Liver (tissue), 10 donors: ENCODE measurements at places on chromosomes 16 and 17.

- DNase-seq = no peak
Observed at GRCh38 chr17:33039874-33040273, 48.2 kb downstream of the SPACA3 start.

DNA sequence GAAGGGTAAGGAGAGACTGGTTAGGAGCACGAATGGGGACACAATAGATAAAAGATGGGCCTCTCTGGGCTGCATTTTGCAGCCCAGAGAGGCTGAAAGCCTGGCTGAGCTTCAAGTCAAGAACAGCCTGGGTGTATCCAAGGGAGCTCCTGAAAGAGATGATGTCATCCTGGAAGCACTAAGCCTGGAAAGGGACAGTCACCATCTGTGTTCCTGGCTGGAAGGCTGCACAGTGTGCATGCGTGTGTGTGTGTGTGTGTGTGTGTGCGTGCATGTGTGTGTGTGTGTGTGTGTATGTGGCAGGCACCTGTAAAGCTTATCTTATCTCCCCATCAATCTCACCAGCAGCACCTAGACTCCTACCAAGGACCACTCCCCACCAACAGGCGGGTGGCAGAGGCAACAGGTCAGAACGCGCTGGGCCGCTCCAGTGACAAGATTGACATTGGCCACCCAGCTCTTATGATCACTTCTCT is 44.1 kb downstream of the COG7 start:
- no peak for DNase-seq

GRCh38 chr17:60153606-60154390 is 4.0 kb downstream of the CA4 start:
- DNase-seq = no peak

DNA sequence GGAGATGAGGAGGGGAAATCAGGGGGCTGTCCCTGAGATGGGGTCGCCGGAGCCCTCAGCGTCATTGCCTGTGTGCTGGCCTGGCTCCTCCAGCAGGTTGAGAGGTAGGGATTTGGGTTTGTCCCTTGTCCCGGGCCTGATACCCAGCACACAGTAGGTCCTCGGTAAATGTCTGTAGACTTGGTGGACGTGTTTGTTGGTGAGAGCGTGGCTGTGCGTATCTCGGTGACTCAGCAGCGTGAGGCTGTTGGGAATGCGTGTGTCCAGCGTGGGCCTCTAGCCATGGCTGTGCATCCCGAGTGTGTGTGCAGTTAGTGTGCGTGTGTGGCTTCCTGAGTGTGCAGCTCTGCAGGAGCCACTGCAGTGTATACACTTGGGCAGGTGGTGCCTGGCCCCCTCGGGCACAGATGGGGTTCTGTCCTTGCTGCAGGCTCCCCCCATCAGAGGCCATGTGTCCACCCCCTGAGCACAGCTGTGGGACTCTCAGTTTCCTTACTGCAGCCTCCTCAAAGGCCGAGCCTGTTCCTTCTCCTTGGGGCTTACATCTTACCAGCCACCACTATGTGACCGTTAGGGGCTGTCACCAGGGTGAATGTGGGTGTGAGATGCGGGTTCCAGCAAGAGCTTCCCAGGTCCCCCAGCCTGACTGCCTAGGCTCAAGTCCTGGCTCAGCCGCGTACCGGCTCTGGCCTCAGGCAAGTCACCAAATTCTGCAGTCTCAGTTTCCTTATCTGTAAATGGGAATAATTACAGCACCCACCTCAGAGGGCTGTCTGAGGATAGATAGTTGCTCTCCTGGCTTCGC is 5.7 kb downstream of the NECAB2 start:
- DNase-seq = no peak

DNA sequence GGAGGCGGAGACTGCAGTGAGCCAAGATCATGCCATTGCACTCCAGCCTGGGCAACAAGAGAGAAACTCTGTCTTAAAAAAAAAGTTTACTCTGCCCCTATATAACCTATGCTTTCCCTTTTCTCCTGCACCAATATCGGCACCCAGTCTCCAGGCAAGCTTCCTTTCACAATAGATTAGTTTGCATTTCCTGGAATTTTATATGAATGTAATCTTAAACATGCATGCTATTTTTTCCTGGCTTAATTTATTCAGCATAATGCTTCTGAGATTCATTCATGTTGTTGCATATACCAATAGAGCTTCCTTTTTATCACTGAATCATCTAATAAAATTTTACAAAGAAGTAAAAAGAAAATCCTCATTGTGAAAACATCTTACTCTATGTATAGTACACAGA is 59.4 kb downstream of the USP32 start:
- no peak for DNase-seq

DNA sequence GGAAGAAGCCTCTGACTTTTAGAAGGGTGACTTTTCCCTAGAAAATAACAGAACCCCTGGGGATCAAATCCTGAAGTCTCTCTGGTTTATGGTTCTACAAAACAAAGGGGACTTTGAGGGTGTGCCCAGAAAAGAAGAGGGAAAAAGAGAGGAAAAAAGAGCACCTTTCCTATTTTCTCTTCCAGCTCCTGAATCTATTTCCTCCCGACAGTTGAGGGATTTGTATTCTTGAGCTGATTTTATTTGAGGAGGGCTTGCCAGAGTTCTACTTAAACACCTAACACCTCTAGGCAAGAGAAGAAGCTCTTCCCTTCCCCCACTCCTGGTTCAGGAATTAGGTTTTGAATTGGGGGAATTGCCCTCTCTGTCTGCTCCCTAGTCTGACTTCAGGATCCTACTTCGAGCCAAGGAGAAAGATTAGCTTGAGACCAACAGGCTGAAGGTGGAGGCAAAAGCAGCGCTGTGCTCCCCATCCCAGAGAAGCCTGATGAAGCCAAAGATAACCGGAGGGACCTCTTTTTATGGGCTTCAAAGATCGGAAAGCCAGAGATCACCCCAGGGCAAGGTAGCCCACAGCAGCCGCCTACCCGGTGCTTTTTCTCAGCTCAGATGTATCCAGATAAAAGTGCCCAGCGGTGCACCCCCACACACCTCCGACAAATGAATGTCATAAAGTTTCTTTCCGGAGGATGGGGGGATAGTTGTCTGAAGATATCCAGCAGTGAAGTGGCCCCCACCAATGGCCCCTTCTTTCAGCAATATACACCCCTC is 796 bp downstream of the HOXB3 start:
- DNase-seq = no peak

GRCh38 chr16:22225060-22225459 is 19.0 kb downstream of the EEF2K start:
- no peak for DNase-seq

DNA sequence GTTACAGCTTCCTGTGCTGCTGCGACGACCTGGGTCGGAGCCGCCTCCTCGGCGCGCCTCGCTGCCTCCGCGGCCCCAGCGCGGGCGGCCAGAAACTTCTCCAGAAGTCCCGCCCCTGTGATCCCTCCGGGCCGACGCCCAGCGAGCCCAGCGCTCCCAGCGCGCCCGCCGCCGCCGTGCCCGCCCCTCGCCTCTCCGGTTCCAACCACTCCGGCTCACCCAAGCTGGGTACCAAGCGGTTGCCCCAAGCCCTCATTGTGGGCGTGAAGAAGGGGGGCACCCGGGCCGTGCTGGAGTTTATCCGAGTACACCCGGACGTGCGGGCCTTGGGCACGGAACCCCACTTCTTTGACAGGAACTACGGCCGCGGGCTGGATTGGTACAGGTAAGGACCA is 746 bp downstream of the HS3ST2 start:
- no peak for DNase-seq

DNA sequence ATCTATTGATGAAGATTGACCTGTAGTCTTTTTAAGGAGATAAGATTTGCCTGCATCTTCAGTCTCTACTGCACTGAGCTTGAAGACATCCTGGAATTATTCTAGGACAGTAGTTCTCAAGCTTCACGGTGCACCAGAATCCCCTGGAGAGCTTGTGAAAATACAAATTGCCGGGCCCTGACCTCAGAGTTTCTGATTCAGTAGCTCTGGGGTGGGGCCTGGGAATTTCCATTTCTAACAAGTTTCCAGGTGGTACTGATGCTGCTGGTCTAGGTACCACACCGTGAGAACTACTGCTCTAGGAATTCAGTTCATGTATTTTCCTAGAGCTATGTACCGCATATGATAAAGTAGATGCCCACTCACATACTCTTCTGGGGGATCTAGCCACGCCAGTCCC is 246.1 kb downstream of the HS3ST3B1 start:
- DNase-seq = no peak

- DNase-seq = no peak
Observed at GRCh38 chr17:38598536-38598935, 7.2 kb downstream of the SRCIN1 start.

DNA sequence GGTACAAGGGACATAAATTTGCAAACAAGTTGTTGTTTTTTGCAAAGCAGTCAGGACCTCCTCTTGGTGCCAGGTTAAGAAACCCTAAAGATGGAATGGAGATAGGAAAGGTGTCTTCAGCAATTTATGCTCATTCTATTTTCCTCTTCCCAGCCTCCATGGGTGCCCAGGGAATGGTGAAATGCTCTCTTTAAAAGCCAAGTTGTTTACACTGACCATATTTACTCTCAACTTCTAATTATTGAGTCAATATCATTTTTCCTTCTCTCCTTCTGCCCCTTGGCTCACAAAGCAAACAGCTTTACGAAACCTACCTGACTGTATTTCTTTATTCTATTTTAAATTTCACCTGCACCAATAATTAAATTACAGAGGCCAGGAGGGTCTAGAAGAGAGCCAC is 138.5 kb upstream of the IRX3 start:
- no peak for DNase-seq

DNA sequence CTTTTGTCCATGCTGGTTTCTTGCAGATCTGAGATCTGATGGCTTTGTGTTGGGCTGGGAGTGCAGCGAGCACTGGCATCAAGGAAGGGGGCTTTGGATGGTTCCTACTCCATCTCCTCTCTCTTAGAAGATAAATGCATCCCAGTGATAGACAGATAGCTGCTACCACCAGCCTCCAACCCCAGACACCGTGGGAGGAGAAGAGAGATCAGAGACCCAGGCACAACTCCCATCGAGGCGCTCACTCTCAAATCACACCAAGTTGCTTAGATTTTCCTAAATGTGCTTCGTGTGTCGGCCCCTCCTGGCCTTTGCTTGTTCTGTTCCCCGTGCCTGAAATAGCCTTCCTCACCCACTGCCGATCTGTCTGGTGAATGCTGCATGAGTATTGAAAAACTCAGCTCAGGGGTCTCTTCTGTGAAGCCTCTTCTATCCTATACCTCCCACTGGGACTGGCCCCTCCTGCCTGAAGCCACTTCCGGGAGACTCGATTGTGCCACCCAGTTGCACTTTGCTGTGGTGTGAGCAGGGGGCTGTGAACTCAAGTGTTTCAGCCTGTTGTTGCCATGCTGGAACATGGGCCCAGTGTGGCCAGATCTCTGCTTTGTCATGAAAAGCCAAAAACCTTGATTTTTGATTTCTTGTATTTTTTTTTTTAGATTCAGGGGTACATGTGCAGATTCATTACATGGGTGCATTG is 242.7 kb downstream of the GSG1L start:
- DNase-seq = no peak

DNA sequence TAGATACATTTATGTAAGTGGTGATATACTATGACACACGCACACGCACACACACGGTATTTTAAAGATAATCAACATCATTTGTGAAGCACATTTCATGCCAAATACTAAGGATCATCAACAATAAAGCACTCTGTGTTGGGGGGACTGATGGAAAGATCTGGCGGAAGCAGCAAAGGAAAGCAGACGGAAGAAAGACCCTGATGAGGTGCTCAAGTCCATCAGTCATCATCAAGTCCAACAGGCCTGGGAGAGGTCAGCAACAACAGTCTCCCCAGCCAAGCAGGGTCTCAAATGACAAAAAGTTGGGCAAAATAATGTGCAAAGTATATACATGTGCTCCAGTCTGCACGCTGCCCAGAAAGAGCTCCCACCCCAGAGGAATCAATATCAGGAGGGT is 55.5 kb downstream of the HIC1 start:
- no peak for DNase-seq

DNA sequence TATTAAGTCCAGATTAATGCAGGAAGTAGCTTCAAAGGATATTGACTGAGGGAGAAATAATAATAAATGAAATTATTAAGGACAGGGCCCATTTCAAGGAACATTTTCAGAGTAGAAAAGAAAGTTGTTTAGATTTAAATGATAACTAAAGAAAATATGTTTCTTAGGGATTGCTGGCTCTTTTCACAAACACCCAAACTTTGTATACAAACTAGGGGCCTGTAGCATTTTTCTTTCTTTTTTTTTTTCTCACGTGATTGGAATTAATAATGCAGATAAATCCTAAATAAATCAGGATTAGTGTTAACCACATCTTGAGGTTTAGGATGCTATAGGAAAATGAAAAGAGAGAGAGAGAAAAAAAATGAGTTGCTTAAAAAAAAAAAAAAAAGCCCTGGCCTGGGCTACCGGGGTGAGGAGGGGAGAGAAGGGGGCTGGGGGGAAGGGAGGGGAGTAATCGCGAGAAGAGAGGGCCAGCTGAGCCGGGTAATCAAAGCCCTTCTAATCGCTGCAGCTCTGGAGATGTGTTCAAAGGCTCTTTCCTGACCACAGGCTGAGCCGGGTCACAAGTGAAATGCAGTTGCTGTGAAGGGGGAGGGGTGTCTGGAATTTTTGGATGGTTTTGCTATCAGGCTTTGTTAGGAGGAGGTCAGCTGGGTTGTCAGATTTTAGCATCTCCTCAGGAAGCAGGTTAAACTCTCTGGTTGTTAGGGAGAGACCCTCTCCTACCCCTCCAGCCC is 104.6 kb upstream of the ZFHX3 start:
- no peak for DNase-seq

DNA sequence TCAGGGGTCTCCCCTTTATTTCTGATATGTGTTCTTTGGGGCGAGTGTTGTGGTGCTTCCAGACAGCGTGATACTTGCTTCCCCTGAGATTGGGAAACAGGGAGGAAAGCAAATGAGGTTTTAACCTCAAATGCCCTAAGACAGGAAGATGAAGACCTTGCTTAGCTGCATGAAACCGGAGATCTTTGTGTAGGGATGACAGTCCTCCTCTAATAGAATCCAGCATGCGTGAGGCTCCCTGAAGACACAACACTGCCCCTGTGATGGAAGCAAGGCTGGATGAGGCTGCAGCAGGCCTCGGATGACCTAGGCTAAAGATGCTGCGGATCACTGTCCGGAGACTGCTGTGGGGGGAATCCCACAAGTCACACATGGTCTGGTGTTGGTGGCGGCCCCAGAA is 491.0 kb downstream of the CDH13 start:
- DNase-seq = no peak

- DNase-seq = no peak
Observed at GRCh38 chr16:3349175-3349574, 6.5 kb upstream of the OR2C1 start.

DNA sequence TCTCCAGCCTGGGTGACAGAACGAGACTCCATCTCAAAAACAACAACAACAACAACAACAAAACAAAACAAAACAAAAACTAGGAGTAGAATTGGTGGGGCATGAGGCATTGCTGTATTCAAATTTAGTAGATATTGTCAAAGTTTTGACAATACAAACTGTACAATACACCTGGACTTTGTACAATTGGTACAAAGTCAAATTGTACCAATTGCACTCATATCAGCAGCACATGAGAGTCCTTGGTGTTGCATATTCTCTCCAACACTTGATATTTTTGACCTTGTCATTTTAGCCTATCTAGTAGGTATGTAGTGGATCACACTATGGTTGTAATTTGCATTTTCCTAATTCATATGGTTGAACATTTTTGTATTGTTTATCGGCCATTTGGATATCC is 14.3 kb upstream of the ATF7IP2 start:
- no peak for DNase-seq

GRCh38 chr17:2683912-2684311 is 27.7 kb downstream of the CLUH start:
- DNase-seq = no peak

- DNase-seq = no peak
Observed at GRCh38 chr16:70438585-70438968, 323 bp downstream of the ST3GAL2 start.

- DNase-seq = no peak
Observed at GRCh38 chr16:67386861-67387455, 6.3 kb downstream of the TPPP3 start.
